ENCODE measurements at places on chromosomes 2 and 18. TPM values are rescaled to one million over a fixed set of nuclear protein-coding genes. Genes with fewer than 3 reads are reported as not detected.

SLC4A5 gene
- total RNA-seq = 0.07 TPM

RAD51AP2 gene
- not detected for total RNA-seq

SRBD1 gene
- total RNA-seq = 7.3 TPM

ABCG8 gene
- not detected for total RNA-seq

CCDC138 gene
- 7.8 TPM for total RNA-seq

SULT1C4 gene
- total RNA-seq = not detected

FAM237A gene
- total RNA-seq = not detected

RTTN gene
- 4.0 TPM for total RNA-seq

ACVR1C gene
- total RNA-seq = not detected

ADAM23 gene
- 8.4 TPM for total RNA-seq

SOX11 gene
- not detected for total RNA-seq

HOXD10 gene
- 5.4 TPM for total RNA-seq

REG3G gene
- not detected for total RNA-seq

LTBP1 gene
- 29.6 TPM for total RNA-seq

C2orf80 gene
- not detected for total RNA-seq

ACTR3 gene
- 246 TPM for total RNA-seq

ZNF2 gene
- total RNA-seq = 2.8 TPM

TCF7L1 gene
- 10.4 TPM for total RNA-seq

AMER3 gene
- total RNA-seq = not detected

CDH20 gene
- total RNA-seq = not detected

GCG gene
- not detected for total RNA-seq

IL36B gene
- total RNA-seq = 0.17 TPM

TMEFF2 gene
- total RNA-seq = 0.34 TPM

MALL gene
- 142 TPM for total RNA-seq

GALNT3 gene
- total RNA-seq = not detected

INO80B gene
- total RNA-seq = 53.6 TPM

RGPD6 gene
- 9.8 TPM for total RNA-seq

CLEC4F gene
- not detected for total RNA-seq

Data from A549 treated with Mapracorat at 1 μM for 4 hours (cell line).